Cerebellum (tissue), 4 donors: ENCODE measurements at places on chromosomes 4 and X.
A peak's percentile ranks its signal among the peaks of the same experiment; 100 is the strongest.

GRCh38 chr4:56252561-56253152 lies 134.6 kb downstream of the AASDH start:
- DNase-seq: no peak

- DNase-seq: no peak
These were observed 298.1 kb downstream of the UNC5C start for GRCh38 chr4:95250544-95251137.

DNA sequence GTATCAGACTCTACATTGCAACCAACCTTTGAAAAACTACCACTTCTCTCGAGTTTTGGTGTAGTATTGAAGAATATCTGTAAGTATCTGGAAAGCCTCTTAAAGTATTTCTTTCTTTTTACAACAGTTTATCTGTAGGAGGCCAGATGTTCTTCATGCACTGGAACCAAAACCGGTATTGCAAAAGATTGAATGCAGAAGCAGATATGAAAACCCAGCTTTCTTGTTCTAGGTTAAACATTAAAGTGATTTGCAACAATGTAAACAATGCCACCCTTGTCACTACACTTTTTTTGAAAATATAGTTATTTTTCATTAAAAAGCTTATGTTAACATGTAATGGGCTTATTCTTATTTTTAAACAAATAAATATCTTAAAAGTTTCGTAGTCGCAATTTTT lies 27.2 kb downstream of the PLS3 start:
- no peak for DNase-seq

DNA sequence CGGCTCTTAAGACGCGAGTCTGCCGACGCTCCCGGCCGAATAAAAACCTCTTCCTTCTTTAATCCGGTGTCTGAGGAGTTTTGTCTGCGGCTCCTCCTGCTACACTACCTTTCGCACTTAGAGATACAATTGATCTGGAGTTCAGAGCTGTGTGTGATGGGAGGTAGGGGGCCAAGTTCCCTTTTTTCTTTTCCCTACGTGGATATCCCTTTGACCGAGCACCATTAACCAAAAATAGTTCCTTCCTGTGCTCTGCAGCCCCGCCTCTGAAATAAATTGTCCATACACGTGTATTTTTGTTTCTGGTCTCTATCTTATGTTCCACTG lies 555 bp upstream of the PGM2 start:
- no peak for DNase-seq

GRCh38 chr4:8504279-8505007 lies 63.9 kb downstream of the TRMT44 start:
- DNase-seq: peak; percentile 63

GRCh38 chr4:159297091-159297490 lies 194.2 kb downstream of the RAPGEF2 start:
- DNase-seq: no peak

- DNase-seq: no peak
These were observed 736.2 kb upstream of the GRID2 start for GRCh38 chr4:91567594-91567993.

DNA sequence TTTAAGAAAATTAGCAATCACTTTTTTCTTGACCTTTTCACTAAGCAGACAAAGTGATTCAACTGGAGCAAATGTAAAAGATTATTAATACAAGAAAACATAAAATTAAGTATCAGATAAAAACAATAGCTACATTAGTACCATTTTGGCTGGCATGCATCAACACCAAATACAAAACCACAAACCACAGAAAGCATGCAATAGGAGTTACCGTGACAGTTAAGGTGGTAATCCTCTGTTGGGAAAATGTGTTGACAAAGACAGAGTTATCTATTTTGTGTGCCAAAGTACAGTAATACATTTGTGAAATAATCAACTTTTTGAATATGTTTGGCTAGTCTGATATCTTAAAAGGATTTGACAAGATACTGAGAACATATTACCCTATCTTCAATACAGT lies 89.8 kb upstream of the ETNPPL start:
- no peak for DNase-seq

- no peak for DNase-seq
These were observed 4.2 kb upstream of the TMSB4X start for GRCh38 chrX:12970691-12971202.

- no peak for DNase-seq
These were observed 14.8 kb downstream of the PDK3 start for GRCh38 chrX:24479924-24480323.

DNA sequence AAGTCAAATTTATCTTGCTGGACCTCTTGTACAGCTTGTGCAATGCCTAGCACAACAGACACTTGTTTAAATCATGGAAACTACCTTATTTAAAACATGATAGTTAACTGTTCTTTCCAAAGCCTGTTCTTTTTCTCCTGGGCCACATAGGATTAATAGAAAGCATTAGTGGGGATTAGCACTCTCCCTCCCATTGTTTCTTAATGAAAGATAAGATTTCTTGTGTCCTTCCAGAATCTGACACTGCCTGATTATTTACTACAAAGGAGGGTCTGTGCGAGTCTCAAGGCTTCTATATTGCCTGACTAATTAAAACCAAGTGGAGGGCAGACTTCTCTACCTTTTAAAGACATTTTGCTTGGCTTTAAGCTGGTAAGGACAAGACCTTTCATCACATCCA lies 8.5 kb upstream of the ELMOD2 start:
- DNase-seq: no peak

DNA sequence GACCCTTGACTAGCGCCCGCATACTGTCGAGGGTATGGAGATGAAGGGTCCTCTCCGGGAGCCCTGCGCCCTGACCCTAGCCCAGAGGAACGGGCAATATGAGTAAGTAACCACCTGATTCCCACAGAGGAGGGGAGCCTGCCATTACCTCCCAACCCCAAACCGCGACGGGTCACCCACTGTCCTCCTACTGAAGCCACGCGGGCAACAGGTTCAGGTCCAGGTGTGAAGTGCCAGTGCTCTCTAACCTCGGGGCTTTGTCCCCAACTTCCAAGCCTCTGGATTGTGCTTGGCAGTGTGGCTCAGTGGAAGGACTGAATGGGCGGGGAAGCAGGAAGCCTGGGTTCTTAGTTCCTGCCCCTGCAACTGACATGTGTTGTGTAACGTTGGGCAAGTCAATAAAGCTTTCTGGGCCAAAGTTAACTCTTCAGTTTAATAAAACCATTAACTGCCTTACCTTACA lies 694 bp downstream of the OCRL start:
- DNase-seq: no peak

DNA sequence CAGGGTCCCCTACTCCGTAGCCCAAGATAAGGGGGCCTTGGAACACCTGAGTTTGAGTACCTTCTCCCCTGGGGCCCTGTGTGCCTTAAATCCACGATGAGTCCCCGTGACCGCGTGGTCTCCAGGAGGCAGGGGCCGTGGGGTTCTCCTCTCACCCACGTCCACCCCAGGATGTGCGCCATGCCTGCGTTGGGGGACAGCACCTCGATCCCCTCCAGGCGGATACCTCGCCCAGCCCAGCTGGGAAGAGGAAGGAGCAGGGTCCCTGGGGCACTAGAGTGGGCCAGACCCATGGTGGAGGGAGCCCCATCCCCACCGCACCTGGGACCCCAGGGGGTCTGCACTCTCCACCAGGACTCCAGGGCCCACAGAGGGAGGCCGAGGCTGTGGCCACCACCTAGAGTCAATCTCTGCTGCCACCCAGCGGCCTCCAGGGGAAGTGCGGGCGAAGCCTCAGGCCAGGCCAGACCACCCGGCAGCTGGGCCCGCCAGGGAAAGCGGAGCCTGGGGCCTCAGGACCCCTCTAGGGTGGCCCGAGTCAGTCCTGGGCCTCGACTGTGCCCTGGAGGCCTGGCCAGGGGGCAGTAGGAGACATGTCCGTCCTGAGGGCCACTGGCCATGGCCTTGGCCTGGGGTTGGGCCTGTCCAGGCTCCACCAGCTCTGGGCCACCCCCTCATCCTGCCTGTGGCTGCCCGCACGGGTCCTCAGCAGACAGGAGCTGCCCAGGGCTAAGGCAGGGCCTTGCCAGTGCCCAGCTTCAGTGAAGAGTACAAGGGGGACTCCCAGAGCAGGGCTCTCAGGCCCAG lies 55.0 kb downstream of the FAM53A start:
- peak; percentile 77 for DNase-seq

GRCh38 chrX:20325786-20326388 lies 59.2 kb upstream of the RPS6KA3 start:
- no peak for DNase-seq

- peak; percentile 64 for DNase-seq
These were observed 1.1 kb downstream of the AVPR2 start for GRCh38 chrX:153905481-153906095.

- no peak for DNase-seq
These were observed 26.8 kb upstream of the SOD3 start for GRCh38 chr4:24768604-24769003.

DNA sequence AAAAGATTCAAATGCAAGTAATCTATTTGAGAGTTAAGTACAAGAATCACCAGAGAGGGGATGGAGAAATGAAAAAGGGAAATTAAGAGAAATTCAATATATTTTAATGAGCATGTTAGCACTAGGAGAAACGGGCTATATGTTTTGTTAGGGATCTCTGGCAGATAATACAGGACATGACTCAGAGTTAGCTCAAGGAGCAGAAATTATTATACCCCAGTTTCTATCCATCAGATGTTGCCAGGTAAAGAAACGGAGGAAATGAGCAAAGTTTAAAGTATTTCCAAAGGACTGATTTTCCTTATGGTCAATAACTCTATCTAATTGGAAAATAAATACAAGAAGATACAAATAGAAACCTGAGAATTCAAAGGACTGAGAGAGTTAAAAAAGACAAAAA lies 867.6 kb downstream of the TRAM1L1 start:
- DNase-seq: no peak

DNA sequence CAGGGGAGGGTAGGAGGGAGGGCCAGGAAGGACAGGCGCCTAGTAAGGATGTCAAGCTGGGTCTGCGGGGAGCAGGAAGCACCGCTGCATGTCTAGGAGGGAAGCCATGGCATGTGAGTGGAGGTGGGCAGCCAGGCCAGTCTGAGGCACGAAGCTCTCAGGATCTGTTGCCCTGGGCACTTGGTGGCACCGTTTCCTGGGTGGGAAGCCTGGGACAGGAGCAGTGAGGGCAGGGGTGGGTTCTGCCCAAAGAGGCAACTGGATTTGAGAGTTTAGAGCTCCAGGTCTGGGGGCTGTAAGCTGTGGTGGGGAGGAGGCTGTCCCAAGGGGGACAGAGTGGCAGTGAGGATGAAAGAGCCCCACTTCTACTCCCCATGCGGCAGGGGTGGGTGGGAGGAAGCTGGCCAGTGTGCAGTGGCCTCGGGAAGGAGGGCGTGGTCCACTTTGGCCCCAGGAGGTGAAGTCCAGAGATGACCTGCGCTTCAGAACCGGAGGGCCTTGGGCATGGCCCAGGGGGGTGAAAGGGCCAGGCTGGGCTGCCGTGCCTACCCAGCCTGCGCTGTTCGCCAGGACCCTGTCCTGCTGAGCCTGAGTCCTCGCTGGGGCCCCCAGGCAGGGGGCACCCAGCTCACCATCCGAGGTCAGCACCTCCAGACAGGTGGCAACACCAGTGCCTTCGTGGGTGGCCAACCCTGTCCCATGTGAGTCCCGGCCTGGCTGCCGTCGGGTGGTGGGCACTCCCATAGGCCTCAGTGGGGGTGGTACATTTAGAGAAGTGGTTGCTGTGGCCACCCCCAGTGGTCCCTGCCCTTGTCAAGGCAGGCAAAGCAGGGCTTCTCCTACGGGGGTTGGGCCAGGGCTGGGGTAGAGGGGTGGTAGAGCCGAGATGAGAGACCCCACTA lies 8.3 kb upstream of the SRPK3 start:
- DNase-seq: no peak

DNA sequence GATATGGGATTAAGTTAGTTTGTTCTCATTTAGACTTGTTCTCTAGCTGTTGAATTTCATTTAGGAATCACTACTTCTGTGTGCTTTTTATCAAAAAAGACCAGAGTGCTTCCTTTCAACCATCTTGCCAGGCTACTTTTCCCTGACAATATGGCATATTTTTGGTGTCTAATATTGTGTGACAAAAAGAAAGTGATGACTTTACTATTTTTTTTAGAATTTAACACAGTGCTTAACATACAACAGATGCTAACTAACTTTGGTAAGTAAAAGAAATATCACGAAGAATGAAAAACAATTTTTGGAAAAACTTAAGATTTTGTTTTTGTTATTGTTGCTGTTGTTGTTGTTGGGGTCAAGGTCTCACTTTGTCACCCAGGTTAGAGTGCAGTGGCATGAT lies 462.2 kb upstream of the PABPC4L start:
- DNase-seq: no peak

- no peak for DNase-seq
These were observed 235.8 kb downstream of the TRAM1L1 start for GRCh38 chr4:116849620-116850019.

DNA sequence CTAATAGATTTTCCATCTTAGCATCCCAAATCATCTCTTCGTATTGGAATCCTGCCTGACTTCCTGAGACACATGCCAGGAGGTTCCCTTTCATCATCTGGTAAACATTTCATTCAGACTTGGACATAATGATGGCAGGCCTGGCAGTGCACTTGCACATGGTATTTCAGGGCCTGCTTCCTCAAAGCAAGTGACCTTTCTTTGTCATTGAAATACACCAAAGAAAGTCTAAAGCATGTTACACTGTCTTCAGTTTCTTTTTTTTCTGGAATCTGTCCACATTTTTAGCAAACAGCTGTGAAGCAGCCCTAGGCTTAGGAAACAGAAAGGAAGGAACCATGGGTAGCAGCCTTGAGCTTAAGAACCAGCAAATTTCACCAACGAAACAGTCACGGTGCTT lies 205.9 kb upstream of the VCX start:
- DNase-seq: no peak

GRCh38 chr4:176608346-176608745 lies 184.4 kb downstream of the VEGFC start:
- DNase-seq: no peak

GRCh38 chrX:154074199-154074598 lies 23.3 kb downstream of the MECP2 start:
- DNase-seq: no peak

DNA sequence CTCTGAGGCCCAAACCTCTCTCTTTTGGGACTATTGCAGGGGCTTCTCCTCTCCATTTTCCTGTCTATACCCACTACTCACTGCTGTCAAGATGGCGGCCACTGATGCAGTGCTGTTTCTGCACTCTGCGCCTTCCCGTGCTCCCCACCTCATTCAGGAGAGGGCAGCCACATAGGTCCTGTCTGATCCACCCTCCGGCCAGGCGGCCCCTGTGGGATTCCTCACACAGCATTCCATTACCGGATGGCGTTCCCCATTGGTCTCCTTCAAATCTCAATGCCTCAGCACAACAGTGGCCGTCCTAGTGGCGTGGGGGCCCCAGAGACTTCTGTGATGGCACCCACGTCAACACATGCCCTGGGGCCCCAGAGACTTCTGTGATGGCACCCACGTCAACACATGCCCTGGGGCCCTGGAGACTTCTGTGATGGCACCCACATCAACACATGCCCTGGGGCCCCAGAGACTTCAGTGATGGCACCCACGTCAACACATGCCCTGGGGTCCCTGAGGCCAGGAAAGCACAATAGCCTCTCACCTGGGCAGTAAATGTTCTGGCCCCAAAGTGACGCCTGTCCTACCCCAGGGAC lies 7.3 kb downstream of the SPON2 start:
- no peak for DNase-seq

GRCh38 chrX:67917421-67918010 lies 373.7 kb downstream of the AR start:
- DNase-seq: no peak
